ENCODE measurements at places on chromosomes 1 and 21. TPM values are rescaled to one million over a fixed set of nuclear protein-coding genes. Genes with fewer than 3 reads are reported as not detected.
A peak's percentile ranks its signal among the peaks of the same experiment; 100 is the strongest.

DNA sequence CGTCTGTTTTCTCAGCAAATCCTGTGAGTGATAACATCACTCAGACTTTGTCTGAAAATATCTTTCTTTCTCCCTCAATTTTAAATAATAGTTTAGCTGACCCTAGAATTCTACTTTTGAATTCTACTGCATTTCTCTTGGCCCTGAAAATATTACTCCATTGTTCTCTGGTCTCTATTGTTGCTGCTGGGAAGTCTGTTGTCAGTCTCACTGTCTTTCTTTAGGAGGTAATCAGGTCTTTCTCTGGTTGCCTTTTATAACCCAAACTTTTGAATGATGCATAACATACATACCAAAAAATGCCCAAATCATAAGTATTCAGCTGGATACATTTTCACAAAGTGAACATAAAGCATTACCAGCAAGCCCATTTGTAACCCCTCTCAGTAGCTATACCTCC is 100.0 kb downstream of the MATN1 start:
- no peak overlapping the region for H3K4me3 ChIP-seq
- H3K27ac ChIP-seq: no peak overlapping the region
- no peaks in the 10 kb centered on the region for H3K4me1 ChIP-seq
- no peaks in the 10 kb centered on the region for H3K36me3 ChIP-seq

DNA sequence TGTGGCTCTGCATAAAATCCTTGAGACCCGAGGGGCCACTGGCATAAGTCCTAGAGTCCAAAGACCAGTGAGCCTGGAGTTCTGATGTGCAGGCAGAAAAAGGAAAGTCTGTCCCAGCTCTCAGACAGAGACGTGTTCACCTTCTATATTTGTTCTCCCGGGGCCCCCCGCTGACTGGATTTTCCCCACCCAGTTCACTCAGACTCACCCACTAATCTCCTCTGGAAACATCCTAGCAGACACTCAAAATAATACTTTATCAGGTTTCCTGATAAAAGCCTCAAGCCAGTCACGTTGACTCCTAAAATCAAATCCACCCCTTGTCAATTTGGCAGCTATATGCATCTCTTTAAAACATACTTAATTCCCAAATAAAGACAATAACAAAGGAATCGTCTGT is 1084.2 kb upstream of the NCAM2 start:
- H3K36me3 ChIP-seq: no peaks in the 10 kb centered on the region
- H3K4me3 ChIP-seq: no peak overlapping the region
- no peak for DNase-seq
- H3K27ac ChIP-seq: no peak overlapping the region

The HRNR gene
- not detected for polyA plus RNA-seq

The TFF3 gene
- 6.7 TPM for polyA plus RNA-seq

The KRTAP19-2 gene
- not detected for polyA plus RNA-seq

The ZNF648 gene
- 0.64 TPM for polyA plus RNA-seq

The RAB42 gene
- 16.6 TPM for polyA plus RNA-seq

- no peaks in the 10 kb centered on the region for H3K27me3 ChIP-seq
- no peak for DNase-seq
- H3K4me1 ChIP-seq: no peaks in the 10 kb centered on the region
- H3K27ac ChIP-seq: no peak overlapping the region
- H3K4me3 ChIP-seq: no peak overlapping the region
These were observed 88.0 kb upstream of the ZNF648 start for GRCh38 chr1:182149411-182149965.

GRCh38 chr21:26555540-26556146 is 17.4 kb downstream of the CYYR1 start:
- H3K4me3 ChIP-seq: no peak overlapping the region
- no peak overlapping the region for H3K27ac ChIP-seq
- no peaks in the 10 kb centered on the region for H3K4me1 ChIP-seq
- H3K36me3 ChIP-seq: peaks cover 4% of the 10 kb centered on the region
- DNase-seq: no peak

DNA sequence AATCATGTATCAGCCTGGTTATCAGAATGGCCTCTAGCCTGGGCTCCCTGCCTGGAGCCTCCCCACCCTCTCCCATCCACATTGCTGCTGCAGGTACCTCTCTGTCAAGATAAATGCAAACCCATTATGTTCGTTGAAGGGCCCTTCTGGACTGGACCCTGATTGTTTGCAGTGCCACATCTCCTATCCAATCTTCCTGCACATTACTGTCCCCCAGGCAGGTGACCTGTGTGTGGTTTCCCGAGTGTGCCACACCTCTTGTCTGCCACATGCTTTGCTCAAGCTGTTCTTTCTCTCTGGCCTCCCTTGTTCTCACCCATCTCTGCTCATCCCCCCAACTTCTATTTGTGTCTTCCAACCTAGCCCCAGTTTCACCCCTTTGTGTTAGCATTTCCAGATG is 32.4 kb downstream of the IER5 start:
- no peak for DNase-seq
- no peak overlapping the region for H3K4me3 ChIP-seq
- H3K27ac ChIP-seq: no peak overlapping the region
- H3K36me3 ChIP-seq: no peaks in the 10 kb centered on the region
- H3K4me1 ChIP-seq: no peaks in the 10 kb centered on the region

DNA sequence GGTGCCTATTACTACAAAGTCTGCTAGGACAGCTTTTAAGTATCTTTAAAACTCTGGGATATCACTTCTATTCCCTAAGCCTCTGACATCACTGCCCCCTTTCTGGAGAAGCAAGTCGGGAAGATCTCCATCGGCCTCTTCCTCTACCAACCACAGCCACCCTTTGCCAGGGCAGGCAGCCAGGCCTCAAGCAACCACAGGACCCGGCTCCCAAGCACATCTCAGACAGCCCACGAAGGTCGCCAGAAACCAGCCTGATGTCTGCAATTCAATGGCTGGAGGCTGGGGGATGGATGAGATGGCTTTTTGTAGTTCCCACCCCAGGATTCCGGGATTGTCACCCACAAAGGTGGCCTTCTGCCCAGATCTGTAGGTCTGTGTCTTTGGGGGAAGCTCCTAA is 70.7 kb downstream of the LGR6 start:
- H3K4me1 ChIP-seq: no peaks in the 10 kb centered on the region
- no peak overlapping the region for H3K27ac ChIP-seq
- H3K27me3 ChIP-seq: no peaks in the 10 kb centered on the region
- H3K4me3 ChIP-seq: no peak overlapping the region
- no peaks in the 10 kb centered on the region for H3K36me3 ChIP-seq

The PPFIA4 gene
- polyA plus RNA-seq: 9.0 TPM

The CSF3R gene
- not detected for polyA plus RNA-seq

The MASP2 gene
- polyA plus RNA-seq: 0.54 TPM

The C1QC gene
- not detected for polyA plus RNA-seq

DNA sequence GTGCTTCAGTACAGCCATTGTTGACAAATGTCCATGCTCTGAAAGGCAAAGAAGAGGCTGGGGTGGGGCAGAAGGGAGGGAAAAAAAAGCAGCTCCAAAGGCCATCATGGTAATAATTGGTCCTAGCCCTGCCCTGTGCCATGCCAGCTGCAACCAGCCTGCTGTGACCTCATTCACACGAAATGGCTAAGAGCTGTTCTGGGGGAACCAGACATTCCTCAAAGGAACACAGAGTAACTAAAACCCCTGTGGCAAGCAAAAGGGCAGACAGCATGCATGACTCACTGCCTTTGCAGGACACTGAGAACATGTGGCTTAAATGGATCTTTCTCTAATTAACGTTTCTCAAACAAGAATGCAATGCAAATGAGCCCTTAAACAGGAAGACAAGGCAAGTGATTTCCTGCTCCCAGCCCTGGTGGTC is 42.3 kb downstream of the STYXL2 start:
- no peak overlapping the region for H3K4me3 ChIP-seq
- peaks cover 2% of the 10 kb centered on the region for H3K4me1 ChIP-seq
- no peak overlapping the region for H3K27ac ChIP-seq
- no peak for DNase-seq
- H3K36me3 ChIP-seq: no peaks in the 10 kb centered on the region
- no peaks in the 10 kb centered on the region for H3K27me3 ChIP-seq

The NCF2 gene
- 0.03 TPM for polyA plus RNA-seq

- H3K36me3 ChIP-seq: no peaks in the 10 kb centered on the region
- no peaks in the 10 kb centered on the region for H3K4me1 ChIP-seq
- H3K27ac ChIP-seq: no peak overlapping the region
- no peak for DNase-seq
- H3K27me3 ChIP-seq: no peaks in the 10 kb centered on the region
These were observed 2018.4 kb downstream of the NCAM2 start for GRCh38 chr21:23016617-23017016.

DNA sequence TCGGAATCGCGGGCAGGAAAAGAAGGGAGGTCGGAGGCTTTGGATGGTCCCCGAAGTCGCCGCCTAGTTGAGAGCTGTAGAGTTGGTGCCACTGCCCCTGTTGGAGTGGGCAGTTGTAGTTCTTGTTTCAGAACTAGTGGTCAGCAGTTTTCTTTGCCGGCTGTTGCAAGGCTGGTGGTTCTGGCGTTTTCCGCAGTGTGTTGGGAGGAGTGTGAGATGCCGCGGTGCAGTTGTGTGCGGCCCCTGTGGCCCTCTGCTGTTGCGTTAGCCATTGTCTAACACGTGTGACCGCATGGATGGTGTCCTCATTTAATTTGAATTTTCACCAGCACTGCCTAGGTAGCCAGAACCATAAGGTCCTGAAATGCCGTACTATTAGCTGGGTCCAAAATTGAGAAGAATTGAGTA is 1.4 kb downstream of the ARF1 start:
- H3K27ac ChIP-seq: no peak overlapping the region
- peak overlapping the region; percentile 91 for H3K4me3 ChIP-seq
- H3K36me3 ChIP-seq: no peaks in the 10 kb centered on the region
- no peak for DNase-seq
- peaks cover 12% of the 10 kb centered on the region for H3K4me1 ChIP-seq

DNA sequence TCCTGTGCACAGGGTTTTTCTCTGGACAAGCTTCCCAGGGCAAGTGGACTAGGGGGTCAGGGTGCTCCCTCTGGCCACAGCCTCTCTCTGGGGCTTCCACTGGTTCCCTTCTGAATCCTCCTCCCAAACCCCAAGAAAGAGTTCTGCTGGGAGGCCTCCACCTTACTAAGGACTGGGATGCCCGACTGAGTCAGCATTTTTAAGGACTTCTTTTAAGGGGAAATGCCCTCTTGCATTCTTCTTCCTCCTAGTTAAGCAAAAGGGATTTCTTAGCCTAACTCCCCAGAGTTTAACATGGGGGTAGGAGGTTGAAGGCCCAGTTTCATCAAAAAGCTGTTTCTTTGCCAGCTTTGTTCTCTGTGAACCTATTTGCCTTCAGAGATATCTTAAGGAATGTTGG is 99.7 kb upstream of the KRTAP19-8 start:
- H3K27me3 ChIP-seq: no peaks in the 10 kb centered on the region
- H3K4me3 ChIP-seq: no peak overlapping the region
- no peak overlapping the region for H3K27ac ChIP-seq

- H3K27me3 ChIP-seq: no peaks in the 10 kb centered on the region
- H3K27ac ChIP-seq: no peak overlapping the region
- H3K4me1 ChIP-seq: peaks cover 8% of the 10 kb centered on the region
These were observed 47.7 kb downstream of the POU2F1 start for GRCh38 chr1:167268347-167268787.

- H3K4me3 ChIP-seq: no peak overlapping the region
- no peaks in the 10 kb centered on the region for H3K36me3 ChIP-seq
- no peaks in the 10 kb centered on the region for H3K4me1 ChIP-seq
- DNase-seq: no peak
These were observed 57.0 kb downstream of the SLC22A15 start for GRCh38 chr1:116033322-116033721.

The GPR25 gene
- not detected for polyA plus RNA-seq

DNA sequence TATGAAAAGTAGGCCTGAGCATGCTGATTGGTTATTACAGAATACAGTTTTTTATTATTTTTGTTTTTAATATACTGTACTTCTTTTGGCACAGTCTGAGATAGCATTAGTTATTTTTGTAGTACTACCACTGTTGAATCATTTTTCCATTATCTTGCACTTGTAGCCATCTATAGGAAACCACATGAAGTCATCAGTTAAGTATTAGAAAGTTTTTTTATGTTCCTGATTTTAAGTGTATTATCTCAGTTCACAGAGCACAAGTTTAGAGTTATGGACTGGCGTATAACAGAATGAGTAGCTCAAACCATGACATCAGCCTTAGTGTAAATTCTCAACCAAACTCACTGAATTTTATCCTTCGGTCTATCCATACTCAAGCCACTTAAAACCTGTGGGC is 22.8 kb downstream of the DHX9 start:
- no peak overlapping the region for H3K4me3 ChIP-seq
- DNase-seq: no peak
- H3K4me1 ChIP-seq: no peaks in the 10 kb centered on the region
- H3K27me3 ChIP-seq: no peaks in the 10 kb centered on the region
- no peak overlapping the region for H3K27ac ChIP-seq
- H3K36me3 ChIP-seq: peaks cover 45% of the 10 kb centered on the region

- no peaks in the 10 kb centered on the region for H3K27me3 ChIP-seq
- H3K4me1 ChIP-seq: no peaks in the 10 kb centered on the region
- no peak within 1 kb of the TSS for H3K4me3 ChIP-seq
- no peak for DNase-seq
These were observed at the start of gene CLDN8 for GRCh38 chr21:30216041-30216723. Gene CLDN8, minus strand, starts transcription at chr21:30216097. Its CDS starts 172 bp downstream, at chr21:30215925.

- no peaks in the 10 kb centered on the region for H3K27me3 ChIP-seq
- no peaks in the 10 kb centered on the region for H3K4me1 ChIP-seq
- DNase-seq: no peak
These were observed 1186.6 kb downstream of the MRPL39 start for GRCh38 chr21:24420689-24421088.

DNA sequence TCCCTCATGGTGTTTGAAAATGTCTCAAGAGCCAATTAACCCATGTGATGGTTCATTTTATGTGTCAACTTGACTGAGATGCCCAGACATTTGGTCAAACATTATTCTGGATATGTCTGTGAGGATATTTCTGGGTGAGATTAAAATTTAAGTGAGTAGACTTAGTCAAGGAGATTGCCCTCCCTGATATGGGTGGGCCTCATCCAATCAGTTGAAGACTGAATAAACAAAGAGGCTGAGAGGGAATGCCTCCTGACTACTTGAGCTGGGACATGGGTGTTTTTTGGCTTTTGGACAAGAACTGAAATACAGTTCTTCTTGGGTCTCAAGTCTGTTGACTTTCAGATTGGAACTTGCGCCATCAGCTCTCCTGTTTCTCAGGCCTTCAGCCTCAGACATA is 89.4 kb upstream of the SPATA6 start:
- no peak overlapping the region for H3K27ac ChIP-seq
- DNase-seq: no peak
- no peaks in the 10 kb centered on the region for H3K4me1 ChIP-seq
- H3K27me3 ChIP-seq: no peaks in the 10 kb centered on the region
- H3K4me3 ChIP-seq: no peak overlapping the region
- no peaks in the 10 kb centered on the region for H3K36me3 ChIP-seq

GRCh38 chr1:94490556-94490955 is 51.0 kb downstream of the F3 start:
- no peak for DNase-seq
- no peak overlapping the region for H3K27ac ChIP-seq
- no peaks in the 10 kb centered on the region for H3K27me3 ChIP-seq
- H3K4me3 ChIP-seq: no peak overlapping the region
- peaks cover 11% of the 10 kb centered on the region for H3K36me3 ChIP-seq

GRCh38 chr1:60850084-60850483 is 232.3 kb upstream of the NFIA start:
- H3K36me3 ChIP-seq: no peaks in the 10 kb centered on the region
- no peaks in the 10 kb centered on the region for H3K27me3 ChIP-seq
- H3K4me3 ChIP-seq: no peak overlapping the region
- H3K27ac ChIP-seq: no peak overlapping the region

GRCh38 chr1:117267232-117267774 is 56.6 kb upstream of the VTCN1 start:
- H3K27me3 ChIP-seq: no peaks in the 10 kb centered on the region
- no peaks in the 10 kb centered on the region for H3K36me3 ChIP-seq
- H3K4me3 ChIP-seq: no peak overlapping the region
- no peak overlapping the region for H3K27ac ChIP-seq
- peaks cover 6% of the 10 kb centered on the region for H3K4me1 ChIP-seq

Measured in H1 (cell line).